Nucleus accumbens (tissue), 56 donors: ENCODE measurements at places on chromosomes 16 and 17.
A peak's percentile ranks its signal among the peaks of the same experiment; 100 is the strongest.

DNA sequence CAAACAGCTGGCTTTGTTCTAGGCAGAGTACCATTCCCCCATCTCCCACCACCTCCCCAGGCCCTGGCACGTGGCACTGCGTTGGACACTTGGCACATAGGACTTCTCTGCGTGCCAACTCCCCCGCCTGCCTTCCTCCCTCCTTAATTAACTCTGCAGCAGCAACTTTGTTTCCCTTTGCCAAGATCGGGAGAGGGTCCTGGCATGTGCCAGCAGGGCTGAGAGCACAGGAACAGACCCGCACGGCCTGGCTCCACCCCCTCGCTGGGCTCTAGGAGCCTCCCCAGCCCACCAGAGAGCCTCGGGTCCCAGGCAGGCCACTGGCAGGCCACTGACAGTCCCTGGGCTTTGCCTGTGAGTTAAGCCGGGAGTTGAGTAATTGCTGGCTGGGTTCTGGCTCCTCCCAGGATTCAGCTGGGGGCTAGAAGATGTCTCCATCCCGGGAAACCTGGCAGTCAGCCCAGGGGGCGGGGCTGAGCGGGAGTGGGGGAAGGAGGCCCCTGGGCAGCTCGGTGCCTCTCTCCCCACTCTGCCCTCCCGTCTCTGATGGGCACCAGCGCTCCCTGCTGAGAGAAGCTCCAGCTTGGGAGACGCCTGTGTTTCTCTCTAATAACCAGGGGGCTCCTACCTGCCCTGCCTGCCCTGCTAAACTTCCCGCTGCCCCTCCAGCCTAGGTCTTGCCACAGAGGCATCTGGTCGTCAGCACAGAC is 224.0 kb upstream of the TNRC6C start:
- DNase-seq = peak; percentile 95

- DNase-seq = no peak
These were observed 13.1 kb upstream of the ETV4 start for GRCh38 chr17:43559161-43559816.

GRCh38 chr17:47735536-47736011 is 2.5 kb downstream of the TBX21 start:
- DNase-seq = no peak

DNA sequence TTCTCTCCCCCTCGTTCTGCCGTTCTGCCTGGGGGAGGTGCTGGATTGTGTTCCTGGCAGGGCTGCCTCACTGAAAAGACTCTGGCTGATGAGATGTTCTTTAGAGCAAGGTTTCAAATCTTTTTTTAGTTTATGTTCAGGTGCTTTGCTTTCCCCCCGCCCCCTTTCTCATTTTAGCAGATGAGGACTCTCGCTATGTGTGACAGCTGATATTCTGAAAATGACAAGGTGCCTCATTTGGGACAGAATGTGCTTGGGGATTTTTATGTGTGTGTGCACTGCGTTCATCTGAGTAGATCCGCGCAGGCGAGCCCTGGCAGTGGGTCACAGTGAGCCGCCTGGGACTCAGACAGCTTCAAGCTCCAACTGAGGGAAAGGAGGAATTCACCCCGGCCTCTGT is 205.9 kb downstream of the HS3ST4 start:
- no peak for DNase-seq

DNA sequence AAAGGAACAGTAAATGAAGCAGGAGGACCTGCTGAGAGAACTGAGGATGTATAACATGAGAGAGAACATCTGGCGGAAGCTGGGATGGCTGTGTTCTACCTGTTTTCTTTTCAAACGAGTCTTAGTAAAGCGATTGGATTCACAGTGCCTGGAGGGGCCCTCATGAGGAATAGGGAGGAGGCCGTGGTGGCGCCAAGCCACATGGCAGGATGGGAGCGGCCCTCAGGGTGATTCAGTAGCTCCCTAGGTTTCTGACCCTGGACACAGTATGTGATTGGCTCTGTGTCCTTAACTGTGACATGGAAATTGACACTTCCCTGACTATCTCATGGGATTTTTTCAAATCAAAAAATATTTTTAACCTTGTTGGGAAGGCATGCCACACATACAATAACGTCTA is 32.1 kb downstream of the USP43 start:
- no peak for DNase-seq

- DNase-seq = peak; percentile 48
These were observed 19.2 kb downstream of the GJD3 start for GRCh38 chr17:40345161-40345993.

DNA sequence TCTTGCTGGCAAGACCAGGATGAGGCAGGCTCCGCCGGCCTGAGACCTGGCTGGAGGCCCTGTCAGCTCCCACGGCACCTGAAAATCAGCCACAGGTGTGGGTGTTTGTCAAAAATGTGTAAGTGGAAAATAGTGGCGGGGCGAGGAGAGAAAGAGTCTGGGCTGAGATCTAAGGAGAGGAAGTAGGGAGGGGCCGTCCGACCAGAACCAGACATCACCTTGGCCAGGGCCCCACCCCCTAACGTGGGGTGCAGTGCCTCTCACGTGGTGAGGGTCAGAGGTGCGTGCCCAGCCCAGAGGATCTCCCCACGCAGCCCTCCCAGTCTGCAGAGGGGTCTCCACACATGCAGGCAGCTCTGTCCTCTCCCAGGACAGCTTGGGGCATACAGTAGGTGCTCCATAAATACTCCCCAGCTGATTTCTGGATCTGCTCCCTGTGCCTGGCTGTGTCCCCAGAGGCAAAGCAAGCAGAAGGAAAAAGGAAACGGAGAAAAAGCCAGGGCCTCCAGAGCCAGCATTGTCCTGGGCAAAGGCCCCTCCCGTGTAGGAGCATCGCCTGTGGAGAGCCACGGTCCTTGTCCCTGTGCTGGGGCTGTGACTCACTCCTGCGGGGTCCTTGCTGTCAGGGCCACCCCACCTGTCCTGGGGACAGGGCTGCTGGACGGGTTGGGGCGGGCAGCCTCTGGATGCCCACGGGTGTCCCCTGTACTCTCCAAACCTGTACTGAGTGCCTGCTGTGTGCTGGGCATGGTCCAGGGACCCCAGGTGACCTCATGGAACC is 16.7 kb downstream of the ZFPM1 start:
- DNase-seq = no peak
